ENCODE measurements at places on chromosomes 7 and 10.

- no peak for DNase-seq
Observed at GRCh38 chr7:18354108-18355085, 141.2 kb upstream of the HDAC9 start.

DNA sequence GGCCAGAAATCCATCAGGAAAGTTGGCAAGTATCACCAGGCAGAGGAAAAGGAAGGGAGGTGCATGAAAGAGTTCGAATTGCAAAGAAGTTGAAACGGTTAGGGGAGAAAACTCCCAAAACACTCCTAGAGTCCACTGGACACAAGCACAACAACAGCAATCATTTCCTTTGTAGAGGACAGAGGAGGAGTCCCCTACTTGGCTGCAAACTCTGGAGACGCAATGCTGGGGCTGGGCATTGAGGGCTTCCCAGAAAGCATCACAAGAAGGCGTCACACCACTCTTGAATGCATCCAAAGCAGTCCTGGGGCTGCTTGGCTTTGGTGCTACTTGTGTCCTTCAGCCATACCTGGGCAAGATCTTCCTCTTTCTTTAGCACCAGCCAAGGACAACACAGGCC lies 18.1 kb upstream of the SLC26A4 start:
- DNase-seq, result no peak

- DNase-seq, result no peak
Observed at GRCh38 chr10:102408728-102409603, 9.6 kb downstream of the PSD start.

DNA sequence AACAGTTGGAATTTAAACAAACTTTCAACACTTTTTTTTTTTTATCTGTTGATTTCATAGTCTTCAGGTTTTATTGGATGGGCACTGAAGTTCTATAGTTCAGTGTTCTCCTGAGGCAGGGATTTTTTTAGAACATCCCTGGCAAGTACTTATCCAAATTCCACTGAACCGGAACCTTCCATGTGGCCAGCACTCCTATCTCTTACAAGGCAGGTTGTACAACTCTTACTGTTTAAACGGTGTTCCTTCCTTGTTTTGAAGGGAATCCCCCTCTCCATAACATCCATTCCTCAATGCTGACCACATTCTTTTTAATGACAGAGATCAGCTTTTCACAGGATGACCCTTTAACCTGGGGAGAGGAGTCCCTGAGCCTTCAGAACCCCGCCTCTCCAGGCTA lies 238.9 kb upstream of the CTBP2 start:
- no peak for DNase-seq

DNA sequence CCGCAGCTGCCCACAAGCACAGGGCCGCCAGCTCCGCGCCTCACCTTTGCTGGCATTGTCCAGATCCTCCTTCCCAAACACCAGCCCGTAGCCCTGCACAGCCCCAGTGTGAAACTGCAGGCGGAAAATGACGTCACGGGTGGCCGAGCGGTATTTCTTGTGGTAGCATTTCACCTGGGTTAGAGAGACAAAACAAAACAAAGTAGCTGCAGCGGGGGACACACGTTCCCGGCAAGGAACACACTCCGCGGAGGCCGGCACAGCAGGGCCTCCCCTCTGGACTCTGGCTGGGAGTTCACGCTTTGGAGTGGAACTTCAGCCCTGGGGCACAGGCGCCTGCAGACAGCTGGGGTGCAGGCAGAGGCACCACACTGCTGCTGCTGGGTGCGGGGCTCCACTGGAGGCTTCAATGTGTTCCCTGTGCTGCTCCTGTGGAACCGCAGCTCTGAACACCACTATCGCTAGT lies 181.1 kb downstream of the TNS3 start:
- DNase-seq, result peak; percentile 37

GRCh38 chr10:104587751-104588150 lies 53.3 kb upstream of the SORCS3 start:
- DNase-seq, result no peak

DNA sequence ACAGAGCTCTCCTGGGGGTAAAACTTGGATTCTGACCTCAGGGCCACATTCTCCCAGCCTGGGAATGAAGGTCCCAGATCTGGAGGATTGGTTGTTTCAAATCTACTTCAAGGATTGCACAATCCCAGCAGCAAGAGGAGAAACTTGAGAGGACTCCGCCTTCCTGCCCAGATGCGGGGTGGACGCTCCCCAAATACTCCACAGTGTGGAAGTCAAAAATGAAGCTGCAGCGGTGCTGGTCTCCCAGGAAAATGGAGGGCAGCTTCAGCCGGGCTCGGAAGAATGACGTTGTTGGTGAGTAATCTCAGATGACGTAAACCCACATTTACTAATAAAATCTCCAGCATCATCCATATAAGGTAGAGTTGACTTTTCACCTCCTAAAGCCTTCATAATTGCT lies 31.5 kb upstream of the PPP2R2D start:
- no peak for DNase-seq

- no peak for DNase-seq
Observed at GRCh38 chr10:636769-637168, 52.7 kb downstream of the DIP2C start.

DNA sequence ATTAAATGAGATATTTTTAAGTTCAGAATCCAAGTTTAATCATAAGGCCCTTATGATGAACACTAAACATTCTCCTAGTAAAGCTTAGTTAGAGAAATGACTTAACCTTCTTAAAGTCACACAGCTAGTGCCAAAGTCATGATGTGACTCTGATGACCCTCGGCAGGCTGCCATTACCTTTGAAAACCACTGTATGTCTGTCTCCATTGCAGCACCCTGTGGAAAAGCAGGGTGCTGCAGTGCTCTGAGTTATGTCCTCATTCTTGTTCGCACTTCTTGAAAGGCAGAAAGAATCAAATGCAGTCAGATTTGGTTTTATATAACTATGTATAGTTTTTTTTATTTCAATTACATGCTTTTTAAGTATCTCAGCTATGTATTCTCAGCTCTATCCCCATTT lies 105.0 kb downstream of the PHTF2 start:
- no peak for DNase-seq

DNA sequence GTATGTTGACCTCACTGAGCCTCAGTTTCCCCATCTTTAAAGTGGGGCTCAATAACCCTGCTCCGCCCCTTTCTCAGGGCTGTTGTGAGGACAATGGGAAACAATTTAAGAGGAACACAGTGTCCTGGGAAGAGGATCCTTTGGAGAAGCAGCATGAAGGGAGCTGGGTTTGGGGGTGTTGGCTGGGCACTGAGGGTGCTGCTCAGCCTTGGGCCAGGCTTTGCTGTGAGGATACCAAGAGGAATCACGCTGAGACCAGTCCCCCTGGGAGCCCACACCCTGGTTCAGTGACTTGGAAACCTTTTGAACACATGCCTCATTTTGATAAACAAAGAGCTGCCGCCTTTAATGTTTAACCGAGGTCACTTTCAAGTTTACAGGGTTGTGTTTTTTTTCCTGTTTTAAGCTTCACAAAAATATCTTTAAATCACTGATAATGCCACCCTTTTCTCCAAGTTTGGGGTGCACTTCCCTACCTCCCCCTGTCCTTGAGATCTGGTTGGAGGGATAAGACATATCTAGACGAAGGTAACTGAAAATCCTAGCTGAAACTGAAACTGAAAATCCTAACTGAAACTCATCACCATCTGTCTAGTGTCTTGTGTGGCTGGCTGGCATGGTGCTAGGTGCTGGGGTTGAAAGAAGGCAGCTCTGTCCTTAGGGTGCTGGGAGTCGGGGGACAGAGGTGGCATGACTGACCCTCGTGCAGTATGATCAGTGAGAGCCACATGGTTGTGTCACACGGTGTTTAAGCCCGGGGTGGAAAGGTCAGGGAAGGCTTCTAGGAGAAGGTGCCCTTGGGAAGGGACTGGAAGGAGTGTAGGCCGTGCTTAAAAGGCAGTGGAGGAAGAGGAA lies 27.7 kb downstream of the ZNF775 start:
- peak; percentile 49 for DNase-seq
